Mesangial cell (primary cell): ENCODE measurements at places on chromosomes 1 and 21. TPM values are rescaled to one million over a fixed set of nuclear protein-coding genes. Genes with fewer than 3 reads are reported as not detected.

ANGPTL3 gene
- not detected in 2 replicates for total RNA-seq

STRIP1 gene
- 25.9 and 32.6 TPM in 2 replicates for total RNA-seq

CDK18 gene
- total RNA-seq, result 3.3 and 26.9 TPM in 2 replicates

RXFP4 gene
- total RNA-seq, result not detected in 2 replicates

OR2T29 gene
- not detected in 2 replicates for total RNA-seq

SERPINC1 gene
- 0.25 TPM in 1 of 2 replicates, not detected in the other for total RNA-seq

PKLR gene
- total RNA-seq, result not detected in 2 replicates

CRYAA gene
- not detected in 2 replicates for total RNA-seq

ATXN7L2 gene
- 4.4 and 4.9 TPM in 2 replicates for total RNA-seq
